ENCODE measurements at places on chromosomes 3 and 15.

DNA sequence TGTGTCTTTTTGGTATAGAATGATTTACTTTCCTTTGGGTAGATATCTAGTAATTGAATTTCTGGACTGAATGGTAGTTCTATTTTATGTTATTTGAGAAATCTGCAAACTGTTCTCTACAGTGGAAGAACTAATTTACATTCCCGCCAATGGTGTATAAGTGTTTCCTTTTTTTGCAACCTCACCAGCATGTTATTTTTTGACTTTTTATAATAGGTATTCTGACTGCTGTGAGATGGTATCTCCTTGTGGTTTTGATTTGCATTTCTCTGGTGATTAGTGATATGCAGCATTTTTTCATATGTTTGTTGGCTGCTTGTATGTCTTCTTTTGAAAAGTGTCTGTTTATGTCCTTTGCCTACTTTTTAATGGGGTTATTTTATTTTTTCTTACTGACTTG, 607.2 kb downstream of the OTOL1 start:
- no peak for DNase-seq

DNA sequence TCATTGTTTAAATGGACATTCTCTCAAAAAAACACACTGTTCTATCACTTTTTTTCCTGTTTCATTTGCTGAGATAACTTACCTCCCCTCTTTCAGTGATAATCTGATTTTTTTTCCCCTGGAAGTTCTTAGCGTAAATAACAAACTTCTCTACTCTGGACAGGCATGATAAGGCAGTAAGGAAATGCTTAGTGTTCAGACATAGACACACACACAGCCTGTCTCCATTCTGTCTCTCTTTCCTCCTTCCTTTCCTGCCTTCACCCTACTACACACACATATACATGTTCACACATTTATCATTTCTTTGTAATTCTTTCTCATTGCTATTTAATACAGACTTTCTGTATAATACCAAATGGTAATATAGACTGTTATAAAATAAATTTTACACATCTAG, 470.8 kb upstream of the ROBO1 start:
- no peak for DNase-seq

DNA sequence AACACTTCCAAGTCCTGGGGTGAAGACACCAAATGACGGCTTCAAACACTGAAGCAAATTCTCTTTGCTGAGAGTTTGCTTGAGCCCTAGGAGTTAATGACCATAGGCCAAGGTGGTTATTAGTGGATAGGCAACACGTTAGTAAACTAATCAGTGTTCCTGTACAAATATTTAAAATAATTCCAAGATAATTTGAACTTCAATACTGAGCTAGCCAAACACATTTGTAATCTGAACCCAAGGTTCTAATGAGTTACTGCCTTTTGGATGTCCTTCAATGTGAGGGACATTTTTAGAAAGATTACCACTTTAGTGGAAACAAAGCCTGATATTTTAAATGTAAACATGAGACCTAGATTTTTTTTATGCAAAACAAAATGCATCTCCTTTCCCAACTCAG, 94.6 kb downstream of the THRB start:
- no peak for DNase-seq

GRCh38 chr3:47611576-47611975, 32.9 kb upstream of the CSPG5 start:
- DNase-seq, result no peak

GRCh38 chr3:196192036-196192523, 19.1 kb downstream of the ZDHHC19 start:
- DNase-seq, result no peak

GRCh38 chr15:32030795-32031194, 480 bp downstream of the CHRNA7 start:
- DNase-seq, result no peak
